ENCODE measurements at places on chromosomes 3 and 15.

- DNase-seq = no peak
These were observed 88.6 kb downstream of the GTPBP8 start for GRCh38 chr3:113079218-113079961.

DNA sequence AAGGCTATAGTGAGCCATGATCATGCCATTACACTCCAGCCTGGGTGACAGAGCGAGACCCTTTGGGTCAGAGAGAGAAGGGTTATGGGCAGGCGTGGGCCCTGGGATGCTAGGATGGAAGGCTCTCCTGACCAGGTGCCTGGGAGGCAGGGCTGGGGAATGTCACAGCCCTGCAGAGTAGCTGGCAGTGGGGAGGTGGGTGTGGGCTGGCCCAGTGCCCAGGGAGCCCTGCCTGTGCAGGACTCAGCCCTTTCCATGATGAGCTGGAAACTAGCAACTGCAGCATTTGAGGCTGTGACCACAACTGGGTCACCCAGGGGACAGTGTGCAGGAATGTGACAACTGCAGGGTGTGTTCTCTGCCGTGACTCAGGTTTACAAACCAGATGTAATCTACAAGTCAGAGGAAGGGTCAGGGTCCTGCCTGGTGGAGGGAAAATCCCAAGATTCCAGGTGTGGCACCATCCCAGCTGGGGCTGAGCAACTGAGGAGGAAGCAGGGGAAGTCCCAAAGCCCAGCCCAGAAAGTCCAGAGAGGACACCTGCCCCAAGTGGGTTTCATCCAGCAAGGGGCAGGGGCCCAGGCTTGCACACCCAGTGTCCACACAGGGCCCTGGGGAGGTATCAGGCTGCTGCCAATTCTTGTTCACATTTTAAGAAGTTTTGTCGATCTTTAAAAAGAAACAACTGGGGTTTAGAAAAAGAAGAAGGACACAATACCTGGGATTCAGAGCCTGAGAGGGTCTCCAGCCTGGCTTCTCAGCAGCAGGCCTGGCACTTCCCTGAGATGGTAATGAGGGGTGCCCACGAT lies 45.5 kb downstream of the SLC28A1 start:
- no peak for DNase-seq

DNA sequence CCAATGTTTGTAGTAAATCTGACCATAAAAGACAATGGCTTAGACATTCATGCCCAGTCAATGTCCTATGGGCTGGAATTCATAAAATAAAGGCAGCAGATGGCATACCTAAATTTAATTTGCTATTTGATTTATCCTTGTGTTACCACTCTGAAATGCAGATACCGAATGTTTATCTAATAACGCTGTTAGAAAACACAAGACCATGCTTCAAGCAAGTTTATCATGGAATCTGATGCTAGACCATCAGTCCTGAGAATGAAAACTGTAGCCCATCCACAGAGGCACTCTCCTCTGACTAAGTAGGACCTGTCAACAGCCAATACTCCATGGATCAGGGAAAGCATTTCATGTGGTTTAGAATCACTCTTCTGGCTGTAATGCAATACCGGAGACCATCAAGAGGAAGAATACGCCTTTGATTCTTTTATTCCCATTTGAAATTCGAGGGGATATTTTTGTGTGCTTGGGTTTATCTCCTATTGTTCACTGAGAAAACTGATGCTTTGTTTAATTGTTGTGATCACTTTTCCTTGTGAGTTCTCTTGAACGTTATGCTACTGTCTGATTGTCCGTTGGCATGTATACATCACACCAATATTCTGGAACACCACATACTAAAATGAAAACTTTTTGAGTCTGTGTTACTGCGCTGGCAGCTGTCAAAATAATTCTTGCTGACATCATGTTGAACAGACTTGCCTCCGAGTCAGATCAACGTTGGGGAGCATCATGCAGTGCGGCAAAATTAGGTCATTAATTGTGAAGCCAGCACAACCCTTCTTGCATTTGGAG lies 12.1 kb upstream of the CPB1 start:
- DNase-seq = no peak

GRCh38 chr15:79858469-79858868 lies 38.3 kb downstream of the MTHFS start:
- no peak for DNase-seq

GRCh38 chr3:129540776-129541516 lies 2.0 kb upstream of the H1-8 start:
- DNase-seq = no peak

- DNase-seq = no peak
These were observed 37.9 kb downstream of the IL20RB start for GRCh38 chr3:136995652-136996051.

DNA sequence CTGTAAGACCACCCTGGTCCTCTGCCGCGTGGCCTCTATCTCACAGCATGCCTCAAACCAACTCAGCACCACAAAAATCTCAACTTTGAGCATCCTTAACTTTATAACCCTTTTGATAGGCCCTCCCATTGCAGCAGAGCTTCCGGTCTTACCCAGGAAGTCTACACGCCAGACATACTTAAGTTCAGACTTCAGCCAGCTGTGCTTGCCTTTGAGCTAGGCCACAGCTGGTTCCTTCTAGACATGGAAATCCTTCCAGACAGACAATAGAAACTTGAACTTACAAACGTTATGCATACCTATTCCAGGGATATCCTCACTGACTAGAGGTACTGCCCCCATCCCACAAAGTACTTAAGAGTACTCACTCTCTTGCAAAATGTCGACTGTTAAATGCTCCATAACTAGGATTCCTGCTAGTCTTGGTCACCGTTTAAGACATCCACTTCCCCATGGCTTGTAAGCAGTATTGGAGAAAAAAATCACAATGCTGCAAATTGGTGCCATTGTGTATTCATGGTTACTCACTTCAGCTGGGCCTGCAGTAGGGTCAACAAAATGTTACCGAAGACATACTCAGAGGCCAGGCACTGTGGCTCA lies 183.5 kb downstream of the TBL1XR1 start:
- DNase-seq = no peak

GRCh38 chr3:118181274-118181673 lies 853.4 kb downstream of the IGSF11 start:
- DNase-seq = no peak

DNA sequence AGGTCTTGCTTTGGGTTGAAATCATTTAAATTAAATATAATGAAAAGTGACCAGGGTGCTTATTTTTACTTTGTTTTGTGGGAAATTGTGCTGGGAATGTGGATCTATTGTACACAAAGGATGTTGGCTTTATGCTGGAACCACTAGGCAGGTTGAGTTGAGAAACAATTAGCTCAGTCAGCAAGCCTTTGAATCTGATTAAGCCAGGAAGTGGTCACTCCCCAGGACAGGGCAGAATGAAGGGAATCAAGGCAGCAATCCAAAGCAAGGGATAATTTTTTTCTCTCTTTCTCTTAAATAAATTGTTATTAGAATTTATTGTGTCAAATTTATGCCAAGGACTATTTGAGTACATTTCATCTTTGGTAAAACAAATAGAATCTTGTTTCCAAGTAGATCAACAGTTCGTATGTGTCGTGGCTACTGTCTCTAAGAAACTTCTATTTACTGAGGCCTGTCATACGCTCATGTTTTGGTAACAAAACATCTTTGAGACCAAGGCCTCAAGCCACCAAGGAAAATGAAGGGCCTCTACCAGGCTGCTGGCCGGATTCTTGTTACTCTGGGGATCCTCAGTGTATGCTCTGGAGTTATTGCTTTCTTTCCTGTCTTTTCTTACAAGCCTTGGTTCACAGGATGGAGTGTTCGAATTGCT lies at the start of gene TMEM212:
Gene TMEM212 (plus strand): TSS at position 486 of the 655 bp plus-strand sequence. CDS start 35 bp downstream, at position 521.
- no peak for DNase-seq

- no peak for DNase-seq
These were observed 238.3 kb upstream of the FEZF2 start for GRCh38 chr3:62611541-62612240.

DNA sequence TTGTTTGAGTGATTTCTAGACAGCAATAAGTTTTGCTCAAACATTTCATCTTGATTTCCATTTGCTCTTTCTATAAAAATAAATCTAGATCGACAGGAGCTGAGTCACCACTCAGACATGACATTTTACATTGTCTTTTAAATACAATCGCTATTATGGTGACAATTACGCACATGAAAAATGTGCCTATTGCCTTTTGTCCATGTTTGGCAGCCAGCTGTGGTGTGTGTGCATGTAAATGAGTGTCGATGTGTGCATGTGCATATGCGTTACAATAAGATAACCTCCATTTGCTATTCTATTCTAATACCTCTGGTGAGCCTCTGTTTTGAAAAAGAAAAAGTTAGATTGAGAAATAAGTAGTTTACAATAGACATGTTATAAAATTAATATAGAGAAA lies 89.7 kb upstream of the GRM7 start:
- no peak for DNase-seq

DNA sequence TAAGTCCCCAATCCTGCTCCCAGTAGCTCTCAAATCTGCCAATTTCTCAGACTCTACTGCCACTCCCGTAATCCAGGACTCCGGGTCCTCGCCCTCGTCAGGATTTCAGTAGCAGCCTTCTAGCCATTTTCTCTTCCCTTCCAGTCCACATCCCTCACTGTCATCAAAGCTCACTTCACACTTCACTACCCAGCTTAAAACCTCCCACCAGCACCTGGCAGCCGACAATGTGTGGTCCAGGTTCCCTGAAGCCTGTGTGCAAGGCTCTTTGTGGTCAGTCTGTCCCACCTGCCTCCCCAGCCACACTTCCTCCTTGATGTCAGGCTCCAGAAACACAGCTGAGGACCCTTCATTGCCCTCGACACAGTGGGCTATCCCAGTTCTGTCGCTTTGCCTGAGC lies 304.5 kb upstream of the ROPN1 start:
- peak; percentile 15 for DNase-seq

GRCh38 chr3:40995271-40995670 lies 204.0 kb upstream of the CTNNB1 start:
- DNase-seq = no peak

GRCh38 chr3:172980849-172981248 lies 160.2 kb downstream of the SPATA16 start:
- DNase-seq = no peak

GRCh38 chr3:132513057-132513456 lies 84.0 kb upstream of the ACKR4 start:
- DNase-seq = no peak

DNA sequence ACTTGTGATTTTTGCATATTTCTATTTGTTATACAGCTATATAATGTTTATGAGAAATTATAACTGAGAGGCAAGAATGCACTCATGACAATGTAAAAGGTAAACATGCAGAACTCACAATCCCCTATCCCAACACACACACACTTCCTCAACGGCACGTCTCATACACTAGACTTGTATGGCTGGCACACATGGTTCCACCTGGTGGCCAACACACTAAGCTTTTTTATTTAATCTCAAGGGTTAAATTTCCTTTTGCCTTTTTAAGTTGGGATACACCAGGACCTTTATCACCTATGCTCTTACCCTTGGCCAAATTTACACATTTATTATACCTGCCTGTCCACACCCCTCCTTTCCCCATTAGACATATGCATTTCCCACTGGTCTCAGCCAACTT lies 88.6 kb upstream of the PSMD6 start:
- no peak for DNase-seq

DNA sequence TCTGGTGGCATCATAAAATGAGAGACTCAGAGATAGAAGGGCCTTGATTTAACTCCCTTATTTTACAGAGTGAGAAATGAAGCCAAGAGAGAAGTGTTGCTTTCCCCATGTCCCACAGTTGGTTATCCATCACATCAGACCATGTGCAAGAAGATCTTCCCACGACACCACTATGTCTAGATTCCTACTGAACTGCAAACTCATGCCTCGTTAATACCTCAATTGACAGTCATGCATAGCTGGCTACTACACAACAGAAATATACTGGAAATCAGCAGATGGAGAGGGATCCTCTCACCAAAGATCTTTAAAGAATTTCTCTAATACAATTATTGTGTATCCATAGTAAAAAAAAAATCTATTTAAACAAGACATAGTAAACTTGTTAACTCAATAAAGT lies 33.3 kb downstream of the PEAK1 start:
- DNase-seq = no peak

DNA sequence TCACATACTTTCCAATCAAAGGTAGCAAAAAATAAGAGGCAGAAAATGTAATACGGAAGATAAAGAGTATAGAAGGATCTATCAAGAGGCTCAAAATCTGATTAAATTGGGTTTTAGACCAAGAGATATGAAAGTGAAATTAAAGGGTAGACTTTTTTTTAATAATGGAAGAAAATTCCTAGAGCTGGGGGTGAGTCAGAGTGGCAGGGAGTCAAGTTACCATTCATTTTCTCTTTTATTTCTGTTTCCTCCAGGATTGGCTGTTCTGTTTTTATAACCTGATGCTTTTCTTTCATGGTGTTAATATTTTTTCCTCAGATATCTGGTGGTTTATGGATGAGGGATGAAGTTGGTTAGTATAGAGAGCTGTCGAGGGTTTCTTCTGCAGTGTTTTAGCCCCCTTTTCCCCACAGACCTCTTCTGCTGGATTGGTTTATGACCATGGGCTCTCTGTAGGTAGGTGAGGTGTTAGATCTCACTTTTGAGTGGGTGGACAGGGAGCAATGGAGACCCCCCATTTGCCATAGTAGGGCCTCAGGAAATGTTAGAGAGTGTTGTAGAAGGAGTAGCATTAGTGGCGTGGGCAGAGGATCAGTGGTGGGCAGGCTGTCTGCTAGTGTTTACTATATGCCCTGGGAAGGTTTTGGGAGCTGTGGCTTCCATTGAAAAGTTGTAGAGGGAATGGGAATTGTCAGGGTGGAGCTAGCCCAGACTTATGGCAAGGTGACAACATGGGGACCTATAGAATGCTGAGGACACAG lies 201.6 kb upstream of the GOLGA6L4 start:
- no peak for DNase-seq

- no peak for DNase-seq
These were observed 1011.8 kb upstream of the GBE1 start for GRCh38 chr3:82773207-82773606.

DNA sequence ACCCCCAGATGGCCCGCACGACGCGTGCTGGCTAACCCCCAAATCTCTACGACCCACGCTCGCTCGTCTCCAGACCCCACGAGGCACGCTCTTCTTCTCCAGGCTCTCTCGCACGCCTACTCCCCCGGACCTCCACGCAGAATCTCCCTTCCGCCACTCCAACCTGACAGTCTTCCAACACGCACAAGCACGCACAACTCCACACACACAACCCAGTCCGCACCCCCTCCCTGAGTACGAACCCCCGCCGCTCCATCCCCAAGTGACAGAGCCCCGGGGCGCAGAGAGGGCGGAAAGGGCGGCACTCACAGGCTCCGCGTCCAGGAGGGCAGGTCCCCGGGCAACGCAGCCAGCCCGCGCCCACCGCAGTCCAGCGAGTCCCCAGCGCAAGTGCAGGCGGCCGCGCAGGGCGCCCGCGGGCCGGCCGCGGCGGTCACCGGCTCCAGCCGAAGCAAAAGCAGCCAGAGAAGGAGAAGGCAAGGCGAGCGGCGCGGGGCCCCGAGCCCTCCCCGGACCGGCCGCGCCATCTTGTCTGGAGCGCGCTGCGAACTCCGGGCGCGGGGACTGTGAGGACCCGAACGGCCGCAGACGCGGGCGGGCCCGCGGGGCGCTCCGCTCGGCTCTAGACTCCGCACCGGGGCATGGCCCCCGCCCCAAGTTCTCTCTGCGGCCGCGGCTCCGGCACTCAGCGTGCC lies 794 bp downstream of the LRIG1 start:
- DNase-seq = peak; percentile 70

Data from NCI-H1417 (cell line).